ENCODE measurements at places on chromosomes 3 and 15.

DNA sequence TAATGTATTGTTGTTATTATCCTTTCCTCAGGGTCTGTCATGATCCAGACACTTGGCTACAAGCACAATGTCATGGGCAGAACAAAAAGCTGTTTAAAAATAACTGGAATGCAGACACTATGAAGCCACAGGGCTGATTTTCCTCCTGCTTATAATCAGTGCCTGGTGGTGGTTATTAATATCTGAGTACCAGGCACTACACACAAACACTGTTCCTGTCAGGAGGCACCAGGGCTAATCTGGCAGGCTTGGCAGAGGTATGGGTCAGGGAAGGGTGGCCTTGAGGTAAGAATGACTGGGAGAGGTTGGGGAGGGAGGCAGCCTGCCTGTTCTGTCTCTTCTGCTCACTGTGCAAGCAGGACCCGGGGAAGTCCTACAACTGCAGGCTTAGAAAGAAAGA, 67.2 kb downstream of the WDR76 start:
- DNase-seq = no peak

DNA sequence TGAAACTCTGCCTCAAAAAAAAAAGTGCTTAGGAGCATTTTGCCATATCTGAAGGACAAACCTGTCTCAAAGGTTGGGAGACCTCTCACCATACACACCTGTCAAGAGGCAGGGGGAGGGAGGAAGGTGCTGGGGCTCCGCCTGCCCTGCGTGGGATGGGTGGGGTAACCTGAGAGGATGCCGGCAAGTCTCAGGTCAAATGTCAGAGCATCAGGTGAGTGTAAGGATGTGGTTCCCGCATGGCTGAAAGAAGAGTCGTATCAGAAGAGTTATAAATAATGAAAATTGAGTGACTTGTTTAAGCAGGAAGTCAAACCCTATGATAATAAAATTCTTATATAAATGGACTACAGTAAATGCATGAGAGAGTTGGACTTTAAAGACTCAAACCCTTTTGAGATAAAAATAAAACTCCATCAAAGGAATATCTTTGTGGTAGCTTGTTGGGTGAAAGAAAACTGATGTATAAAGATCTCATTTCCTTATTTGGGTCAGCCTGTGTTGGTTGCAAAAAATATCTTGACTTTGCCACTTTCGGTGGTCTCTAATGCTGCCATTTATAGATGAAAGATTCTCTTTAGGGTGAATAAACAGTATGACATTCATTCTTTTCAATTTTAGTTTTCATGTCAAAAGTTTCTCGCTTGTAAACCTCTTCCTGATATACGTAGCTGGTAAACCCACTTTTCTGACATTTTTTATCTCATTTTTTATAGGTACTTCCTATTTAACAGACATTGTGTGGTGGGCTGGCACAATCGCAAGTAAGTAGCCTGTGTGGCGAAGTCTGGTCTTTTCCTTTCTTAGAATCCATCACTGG, 23.8 kb downstream of the NIPA1 start:
- no peak for DNase-seq

DNA sequence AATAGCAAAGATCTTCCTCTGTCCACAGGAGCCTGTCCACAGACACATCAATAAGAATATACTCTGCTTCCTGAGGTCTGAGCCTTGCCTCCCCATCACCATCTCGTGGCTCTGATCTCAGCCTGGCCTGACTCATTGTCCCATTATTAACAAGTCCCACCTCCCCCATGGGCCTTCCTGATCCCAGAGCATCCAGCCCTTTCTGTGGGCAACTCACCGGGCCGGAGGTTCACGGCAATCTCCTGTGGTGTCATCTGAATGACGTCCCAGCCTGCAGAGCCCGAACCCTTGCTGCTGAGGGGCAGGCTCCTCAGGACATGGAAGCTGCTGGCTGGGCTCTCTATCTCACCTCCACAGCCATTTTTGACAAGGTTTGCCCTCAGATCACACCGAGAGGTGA, 28.1 kb downstream of the ITGB5 start:
- no peak for DNase-seq

GRCh38 chr3:13106308-13107001, 33.2 kb upstream of the IQSEC1 start:
- no peak for DNase-seq

- DNase-seq = no peak
These were observed 26.5 kb downstream of the CFAP161 start for GRCh38 chr15:81160312-81161159.

- peak; percentile 20 for DNase-seq
These were observed 84.0 kb upstream of the OSBPL11 start for GRCh38 chr3:125679258-125679657.

DNA sequence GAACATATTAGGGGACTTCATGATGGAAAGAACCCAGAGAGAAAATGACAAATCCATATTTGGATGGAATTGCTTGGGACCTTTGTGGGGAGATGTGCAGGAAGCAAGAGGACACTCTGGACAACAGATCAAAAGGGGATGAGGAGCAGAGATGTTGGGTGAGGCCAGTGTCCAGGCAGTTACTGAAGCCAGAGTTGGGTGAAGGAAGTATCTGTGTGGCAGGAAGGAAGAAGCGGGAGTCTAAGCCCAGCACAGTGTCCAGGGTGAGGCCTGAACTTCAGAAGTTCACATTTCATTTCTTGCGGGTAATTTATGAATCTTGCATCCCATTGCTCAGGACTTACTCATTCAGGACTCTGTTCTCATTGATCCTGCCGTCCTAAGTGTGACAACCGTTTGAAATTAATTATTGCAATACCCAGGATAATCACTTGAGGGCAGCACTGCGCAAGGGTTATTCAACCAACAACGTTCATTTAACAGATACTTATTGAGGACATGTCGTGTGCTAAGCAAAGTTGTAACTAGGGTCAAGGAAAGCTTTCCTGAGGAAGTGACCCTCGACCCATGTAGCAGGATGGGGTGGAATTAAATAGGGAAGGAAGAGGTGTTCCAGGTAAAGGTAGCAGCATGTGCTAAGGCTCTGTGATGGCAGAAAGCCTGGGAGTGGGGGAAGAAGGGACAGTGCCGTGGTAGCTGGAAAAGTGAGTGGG, 61.3 kb upstream of the CMTM8 start:
- peak; percentile 84 for DNase-seq

Measured in hematopoietic multipotent progenitor cell treated with erythropoietin and hydrocortisone succinate and interleukin-3 and kit ligand, for 8 days (in vitro differentiated cells).